Foreskin keratinocyte (primary cell): ENCODE measurements at places on chromosomes 1 and 21. TPM values are rescaled to one million over a fixed set of nuclear protein-coding genes. Genes with fewer than 3 reads are reported as not detected.

FCRL5 gene
- not detected in 2 replicates for total RNA-seq

GRCh38 chr1:9809100-9809510 lies 14.7 kb downstream of the CLSTN1 start:
- peak; percentile 80 for DNase-seq

YARS1 gene
- 119 and 130 TPM in 2 replicates for total RNA-seq

DNA sequence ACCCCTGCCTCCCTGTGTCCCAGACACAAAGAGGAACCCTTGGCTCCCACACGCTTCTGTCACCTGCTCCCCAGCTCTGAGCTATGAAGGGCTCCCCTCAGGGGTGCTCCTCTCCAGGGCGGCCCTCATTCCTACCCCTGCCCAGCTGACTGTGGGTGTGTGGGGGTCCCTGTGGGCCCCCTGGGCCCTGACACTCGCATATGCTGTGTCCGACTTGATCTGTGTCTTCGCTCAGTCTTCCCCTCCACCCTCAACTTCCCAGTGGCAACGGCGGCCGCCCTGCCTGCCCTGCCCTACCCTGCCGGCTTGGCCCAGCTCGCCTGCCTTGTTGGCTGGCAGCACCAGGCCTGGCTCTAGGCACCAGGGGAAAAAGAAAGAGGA lies 1.2 kb downstream of the KCNQ4 start:
- DNase-seq, result no peak

DNA sequence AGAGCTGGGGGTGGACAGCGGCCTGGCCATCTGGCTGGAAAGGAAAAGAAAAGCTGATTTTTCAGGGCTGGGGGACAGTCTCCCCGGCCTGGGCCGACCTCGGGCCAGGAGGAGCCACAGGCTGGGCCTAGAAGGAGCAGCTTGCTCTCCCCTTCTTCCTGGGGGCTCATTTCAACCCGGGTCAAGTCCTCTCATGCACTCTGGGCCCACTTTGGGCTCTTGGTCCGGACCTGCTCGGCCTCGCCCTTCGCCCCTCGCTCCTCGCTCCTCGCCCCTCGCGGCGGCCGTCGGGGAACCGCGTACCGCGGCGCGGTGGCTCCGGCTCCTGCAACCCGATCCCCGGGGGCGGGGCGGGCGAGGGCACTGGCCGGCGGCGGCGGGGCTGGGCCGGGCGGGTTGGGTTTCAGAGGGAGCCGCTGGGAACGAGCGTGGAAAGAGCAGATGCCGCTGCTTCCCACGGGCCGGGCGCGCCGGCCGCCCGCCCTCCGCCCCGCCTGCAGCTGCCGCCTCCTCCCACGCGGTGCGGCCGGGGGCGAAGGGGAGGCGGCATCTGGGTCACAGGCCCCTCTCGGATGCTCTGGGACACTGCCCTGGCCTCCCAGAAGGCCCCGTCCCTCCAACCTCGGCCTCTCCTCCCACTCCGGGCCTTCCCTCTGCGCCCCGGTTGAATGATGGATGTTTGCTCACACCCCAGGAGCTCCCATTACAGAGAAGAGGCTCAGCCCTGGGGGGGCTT lies 6.6 kb downstream of the HEYL start:
- DNase-seq, result no peak

DNA sequence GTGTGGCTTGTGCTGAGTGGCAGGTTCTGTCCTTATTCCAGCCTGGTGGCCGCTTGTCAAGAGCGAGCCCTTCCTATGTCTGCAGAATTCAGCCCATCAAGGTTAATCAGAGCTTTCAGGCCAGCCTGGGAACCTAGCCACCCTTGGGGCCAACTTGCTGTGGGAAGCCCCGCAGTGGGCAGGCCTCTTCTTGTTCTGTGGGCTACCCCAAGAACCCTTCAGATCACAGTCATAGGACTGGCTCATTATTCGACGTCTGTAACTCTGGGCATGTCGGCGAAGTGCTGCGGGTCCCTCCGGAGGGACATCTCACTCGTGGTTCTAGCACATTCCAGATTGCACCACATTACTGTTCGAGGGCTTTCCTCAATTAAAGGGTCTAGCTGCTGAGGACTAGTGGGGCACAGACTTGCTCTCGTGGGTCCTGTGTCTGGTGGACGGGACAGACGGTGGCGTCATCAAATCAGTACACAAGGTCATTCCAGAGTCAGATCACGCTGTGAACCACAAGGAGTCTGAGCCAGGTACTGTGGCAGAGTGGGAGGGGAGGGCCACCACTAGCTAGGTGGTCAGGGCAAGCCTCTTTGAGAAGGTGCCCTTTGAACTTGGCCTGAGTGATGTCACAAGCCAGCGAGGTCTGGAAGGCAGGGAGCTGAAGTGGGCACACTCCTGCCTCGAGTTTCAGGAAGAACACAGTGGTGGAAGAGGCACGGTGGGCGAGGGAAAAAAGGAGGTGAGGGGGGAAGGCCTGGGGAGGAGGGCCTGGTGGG lies 20.3 kb upstream of the TNFRSF1B start:
- no peak for DNase-seq
